Fibroblast of villous mesenchyme (primary cell): ENCODE measurements at places on chromosomes 12 and 14.

GRCh38 chr12:110165540-110166159 lies 41.5 kb downstream of the IFT81 start:
- DNase-seq, result no peak

- peak; percentile 94 for DNase-seq
Observed at GRCh38 chr14:68550338-68550715, 242.5 kb downstream of the ZFP36L1 start.

DNA sequence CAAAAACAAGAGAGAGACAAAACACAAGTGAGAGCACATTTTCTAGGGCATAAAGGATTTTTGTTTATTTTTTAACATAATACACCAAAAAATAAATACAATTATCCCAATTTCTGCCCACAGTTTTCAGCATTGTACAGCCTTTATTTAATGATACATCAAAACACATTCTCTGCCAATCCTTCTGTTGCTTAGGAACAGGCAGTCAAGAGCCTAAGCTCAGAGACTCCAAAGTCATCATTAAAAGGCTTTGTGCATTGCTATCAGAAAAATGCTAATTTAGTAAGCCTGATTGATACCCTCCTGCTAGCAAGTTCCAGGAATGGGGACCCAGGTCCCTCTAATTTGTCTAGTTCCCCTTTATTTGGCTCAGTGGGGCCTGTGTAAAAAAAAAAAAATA lies 536.5 kb downstream of the RPS29 start:
- no peak for DNase-seq

DNA sequence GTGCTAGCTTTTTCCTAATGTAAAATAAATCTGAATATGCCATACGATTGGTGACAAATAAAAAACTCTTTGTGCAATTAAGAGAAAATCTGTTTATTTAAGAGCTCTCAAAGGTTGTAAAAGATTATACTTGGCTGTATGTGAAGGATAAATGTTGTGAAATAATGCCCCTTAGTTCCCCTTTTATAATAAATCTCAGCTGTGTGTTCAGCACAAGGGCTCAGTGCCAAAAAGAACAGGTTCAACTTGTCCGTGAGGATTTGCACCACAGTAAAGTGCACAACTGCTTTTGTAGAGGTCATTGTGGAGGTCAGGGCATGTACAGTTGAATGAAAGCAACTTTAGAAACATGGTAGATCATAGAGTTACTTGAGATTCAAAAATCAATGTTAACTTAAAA lies 118.6 kb downstream of the TRMT5 start:
- peak; percentile 82 for DNase-seq

- no peak for DNase-seq
Observed at GRCh38 chr14:68369281-68370056, 423.4 kb downstream of the ZFP36L1 start.

GRCh38 chr14:96838449-96838848 lies 41.3 kb downstream of the VRK1 start:
- no peak for DNase-seq

DNA sequence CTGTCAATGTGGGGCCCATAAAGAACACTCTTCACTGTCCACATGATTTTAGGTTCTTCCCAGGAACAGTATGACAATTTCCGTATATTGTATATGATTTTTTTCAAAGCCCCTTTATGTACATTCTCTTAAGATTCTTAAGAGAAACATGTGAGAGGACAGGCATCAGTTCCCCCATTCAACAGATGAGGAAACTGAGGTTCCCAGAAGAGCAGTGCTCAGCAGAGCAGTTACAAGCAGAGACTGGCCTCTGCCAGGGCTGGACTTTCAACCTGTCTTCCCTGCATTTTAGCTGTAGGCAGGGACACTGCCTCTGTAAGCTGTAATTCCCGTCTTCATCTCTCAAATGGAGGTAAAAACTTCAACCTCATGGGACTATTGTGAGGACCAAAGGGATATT lies 77.7 kb downstream of the RBM19 start:
- no peak for DNase-seq

DNA sequence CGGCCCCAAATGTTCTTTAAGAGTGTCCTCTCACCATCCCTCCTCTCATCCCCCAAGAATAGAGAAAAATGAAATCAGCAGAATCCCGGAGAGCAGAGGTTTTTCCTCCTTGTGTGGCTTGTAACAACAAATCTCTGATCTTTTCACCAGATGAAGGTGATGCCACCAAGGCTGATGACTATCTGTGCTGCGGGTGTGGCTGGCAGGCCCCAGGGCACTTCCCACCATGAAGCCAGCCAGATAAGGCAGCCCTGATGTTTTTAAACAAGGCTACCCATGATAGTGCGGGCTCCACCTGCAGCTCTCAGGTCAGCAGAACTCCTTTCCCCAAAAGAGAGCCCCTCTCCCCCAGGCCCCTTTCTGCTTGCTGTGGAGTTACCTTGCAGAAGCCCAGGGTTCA lies 58.0 kb upstream of the PARP11 start:
- no peak for DNase-seq

DNA sequence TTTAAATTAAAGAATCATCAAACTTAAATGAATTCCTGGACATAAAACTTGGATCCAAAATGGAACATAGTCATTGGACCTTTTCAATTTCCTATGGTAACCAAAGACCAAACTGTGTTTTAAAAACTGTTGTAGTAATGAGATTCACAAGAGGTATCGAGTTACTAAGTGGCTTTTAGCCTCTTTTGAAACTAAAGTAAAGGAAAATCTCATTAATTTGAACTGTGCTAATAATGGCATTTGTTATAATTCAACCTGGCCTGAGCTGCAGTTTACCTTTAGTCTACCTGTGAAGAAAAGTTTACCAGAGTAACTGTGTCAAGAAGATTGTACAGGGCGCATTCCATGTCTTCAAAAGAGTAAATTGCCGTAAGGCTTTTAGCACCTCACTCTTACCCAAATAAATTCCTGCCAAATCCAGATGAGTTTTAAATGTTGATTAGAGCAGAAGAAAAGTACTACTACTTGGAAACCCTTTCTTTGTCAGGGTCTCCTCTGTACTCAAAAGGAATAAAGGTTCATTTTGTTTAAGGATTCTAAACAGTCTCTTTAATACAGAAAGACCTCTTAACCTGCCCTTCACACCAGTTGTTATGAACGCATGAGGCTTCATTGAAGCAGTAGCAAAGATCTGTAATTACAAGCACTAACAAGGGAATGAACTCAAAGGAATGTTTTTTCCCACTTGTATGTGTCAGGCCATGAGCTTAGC lies 17.1 kb upstream of the MED13L start:
- DNase-seq, result no peak

DNA sequence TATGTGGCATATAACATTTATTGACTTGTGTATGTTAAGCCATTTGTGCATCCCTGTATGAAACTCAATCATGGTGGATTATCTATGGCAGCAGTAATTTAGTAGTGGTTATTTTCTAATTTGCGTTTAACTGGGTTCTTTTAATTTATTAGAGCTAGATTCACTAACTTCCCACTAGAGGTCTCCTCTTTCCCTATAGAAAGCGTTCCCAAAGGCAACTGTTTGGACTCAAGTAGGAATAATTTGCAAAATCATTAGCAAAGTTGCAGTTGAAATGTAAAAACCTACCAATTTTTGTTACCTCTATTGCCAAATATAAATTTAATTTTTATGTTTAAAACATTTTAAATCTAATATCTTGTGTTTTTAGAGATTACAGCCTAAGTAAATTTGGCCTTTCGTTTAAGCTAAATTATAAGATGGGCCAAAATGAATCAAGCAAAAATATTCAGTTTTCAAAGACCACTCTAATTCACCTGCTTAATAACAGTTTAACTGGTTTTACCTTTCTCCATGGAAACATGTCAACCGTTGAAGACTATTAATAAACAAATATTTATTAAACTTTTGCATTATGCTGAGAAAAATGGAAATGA lies 6.0 kb downstream of the DMAC2L start:
- peak; percentile 68 for DNase-seq

DNA sequence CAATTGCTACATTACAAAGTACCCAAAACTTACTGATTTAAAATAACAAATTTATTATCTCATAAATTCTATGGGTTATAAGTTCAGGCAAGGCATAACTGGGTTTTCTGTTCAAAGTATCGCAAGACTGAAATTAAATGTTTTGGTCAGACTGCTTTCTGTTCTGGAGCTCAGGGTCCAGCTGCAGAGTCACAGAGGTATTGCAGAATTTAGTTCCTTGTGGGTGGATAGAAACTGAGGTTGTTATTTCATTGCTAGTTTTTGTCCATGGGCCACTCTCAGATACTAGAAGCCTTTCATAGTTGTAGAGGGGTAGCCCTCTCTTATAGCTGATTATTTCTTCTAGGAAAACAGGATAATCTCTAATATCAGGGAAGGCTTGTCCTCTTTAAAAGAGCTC lies 467.9 kb downstream of the TRHDE start:
- DNase-seq, result no peak

GRCh38 chr12:73057428-73057827 lies 785.3 kb downstream of the TRHDE start:
- no peak for DNase-seq

- DNase-seq, result peak; percentile 46
Observed at GRCh38 chr12:108572166-108572790, 9.9 kb downstream of the ISCU start.

- DNase-seq, result peak; percentile 90
Observed at GRCh38 chr14:94342334-94342934, 19.3 kb upstream of the SERPINA6 start.

GRCh38 chr12:64085996-64086395 lies 136.1 kb downstream of the KICS2 start:
- DNase-seq, result no peak

DNA sequence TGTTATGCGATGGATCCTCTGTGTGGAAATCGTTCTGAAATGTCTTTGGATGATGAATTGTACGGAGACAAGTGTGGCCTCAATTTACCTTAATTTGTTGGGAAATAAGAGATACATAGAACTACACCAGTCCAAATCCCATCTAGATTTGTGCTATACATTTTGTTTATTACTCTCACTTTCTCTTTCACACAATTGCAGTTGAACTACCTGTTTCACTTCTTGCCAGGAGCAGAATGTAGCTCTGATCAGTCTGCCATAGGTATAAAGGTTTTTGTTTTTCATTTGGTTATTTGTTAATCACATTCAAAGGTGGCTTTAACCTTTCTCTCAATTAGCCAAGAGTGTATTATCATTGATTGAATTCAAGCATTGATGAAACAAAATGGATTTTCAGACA lies 268.2 kb downstream of the SNAPC1 start:
- DNase-seq, result no peak

DNA sequence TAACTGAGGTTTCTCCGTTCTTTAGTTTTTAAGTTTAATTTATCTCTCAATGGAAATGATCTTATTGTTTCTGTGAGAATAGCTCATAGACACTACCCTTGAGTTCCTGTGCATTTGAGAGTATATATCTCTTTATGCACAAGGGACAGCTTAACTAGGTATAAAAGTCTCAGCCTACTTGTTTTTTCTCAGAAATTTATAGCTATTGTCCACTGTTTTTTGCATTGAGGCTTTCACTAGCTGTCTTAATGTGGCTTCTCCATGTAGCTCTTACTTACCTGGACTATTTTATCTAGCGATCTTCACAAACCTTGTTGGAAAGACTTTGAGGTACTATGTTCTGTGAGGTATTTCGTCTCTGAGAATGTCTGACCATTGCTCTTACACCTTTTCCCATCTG lies 153.9 kb upstream of the RTL1 start:
- DNase-seq, result no peak

DNA sequence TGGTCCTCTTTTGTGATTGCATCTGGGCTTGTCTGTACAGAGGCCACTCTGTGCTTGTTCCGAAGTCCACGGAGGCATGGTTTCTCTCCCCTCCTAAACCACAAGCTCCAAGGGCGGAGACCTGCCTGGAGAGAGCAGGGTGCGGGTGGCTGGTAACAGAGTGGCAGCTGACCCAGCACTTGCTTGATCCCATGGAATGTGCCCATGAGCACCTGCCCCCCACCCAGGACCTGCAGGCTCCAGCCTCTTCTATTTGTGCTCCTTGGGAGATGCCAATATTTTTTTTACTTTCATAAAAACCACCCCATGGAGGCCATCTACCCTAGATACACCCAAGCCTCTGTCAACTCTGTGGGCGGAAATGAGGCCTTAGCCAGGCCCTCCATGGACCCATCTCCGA lies 104.7 kb downstream of the PRMT8 start:
- DNase-seq, result no peak

DNA sequence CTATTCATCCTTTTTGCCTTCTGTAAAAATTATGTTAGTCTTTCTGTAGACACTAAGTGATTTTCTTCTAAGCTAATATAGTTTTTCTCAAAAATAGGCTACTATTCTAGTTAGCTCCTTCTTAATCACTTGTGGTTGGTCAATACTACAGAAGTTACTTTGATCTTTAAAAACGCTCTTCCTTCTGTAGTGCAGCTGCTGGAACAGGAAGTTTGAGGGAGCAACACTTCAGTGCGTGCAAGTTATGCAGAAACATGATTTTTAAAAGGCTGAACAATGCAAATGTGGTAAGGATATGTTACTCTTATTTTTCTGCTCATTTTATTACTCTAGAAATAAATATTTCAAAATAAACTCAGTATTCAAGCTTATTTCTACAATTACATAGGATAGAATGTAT lies 11.1 kb upstream of the RERGL start:
- DNase-seq, result no peak

DNA sequence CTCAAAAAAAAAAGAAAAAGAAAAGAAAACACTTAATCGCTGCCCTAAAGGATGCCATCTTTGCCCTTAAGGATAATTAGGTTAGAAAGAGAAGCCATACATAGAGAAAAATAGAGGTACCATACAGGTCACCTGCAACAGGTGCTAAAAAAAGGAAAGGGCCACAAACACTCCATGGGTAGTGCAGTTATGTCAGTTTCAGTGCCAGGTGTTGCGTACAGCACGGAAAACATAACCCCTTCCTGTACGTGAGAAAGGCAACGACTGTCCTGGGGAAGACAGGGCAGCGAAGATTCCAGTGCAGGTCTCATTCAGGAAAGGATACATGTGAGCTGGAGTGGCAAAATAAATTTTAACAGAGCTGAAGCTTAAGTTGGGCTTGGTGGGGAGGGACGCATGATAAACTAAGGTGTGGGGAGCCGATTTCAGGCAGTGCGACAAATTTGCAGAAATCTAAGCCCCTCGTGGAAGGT lies 553 bp upstream of the DAZAP2 start:
- DNase-seq, result no peak

- no peak for DNase-seq
Observed at GRCh38 chr14:36505181-36505815, 14.7 kb downstream of the NKX2-1 start.

DNA sequence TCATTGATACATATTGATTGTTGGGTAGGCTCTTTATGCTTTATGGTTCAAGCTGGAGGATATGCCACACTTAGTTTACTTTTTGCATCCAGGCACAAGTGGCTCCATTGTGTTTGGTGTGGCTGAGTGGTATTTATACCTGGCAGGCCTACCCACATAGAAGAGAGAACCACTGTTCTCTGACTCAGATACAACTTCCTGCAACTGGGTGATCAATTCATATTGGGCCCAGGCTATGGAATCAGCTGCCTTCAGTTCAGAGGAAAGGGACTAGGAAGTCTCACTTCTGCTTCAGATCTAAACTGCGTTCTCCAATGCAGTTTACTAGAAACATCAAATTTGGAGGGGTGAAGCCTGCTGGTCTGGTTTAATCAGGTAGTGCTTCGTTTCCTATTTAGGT lies 49.8 kb upstream of the LRRK2 start:
- no peak for DNase-seq

- no peak for DNase-seq
Observed at GRCh38 chr12:115988625-115989563, 288.6 kb downstream of the MED13L start.

- no peak for DNase-seq
Observed at GRCh38 chr12:106776897-106777296, 2.4 kb downstream of the RIC8B start.

GRCh38 chr12:80636832-80637231 lies 70.6 kb upstream of the MYF6 start:
- DNase-seq, result no peak
